ENCODE measurements at places on chromosomes 2 and 18.

DNA sequence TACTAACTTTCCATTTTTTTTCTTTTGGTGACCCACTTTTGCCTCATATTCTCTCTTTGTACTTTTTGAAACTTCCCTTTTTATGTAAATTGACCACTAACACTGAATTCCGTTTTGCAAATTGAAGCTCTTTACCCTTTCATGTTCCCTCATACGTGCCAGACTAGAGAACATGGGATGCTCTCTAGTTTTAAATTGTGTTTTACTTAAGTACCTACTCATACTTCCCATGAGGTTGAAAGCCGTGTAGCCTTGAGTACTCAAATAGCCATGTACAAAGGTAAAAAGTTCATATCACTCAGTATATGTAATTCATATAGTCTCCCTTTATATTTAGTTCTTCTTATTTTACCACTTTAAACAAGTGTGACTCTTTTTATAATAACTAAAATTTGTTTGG, 119.7 kb downstream of the PIK3C3 start:
- DNase-seq = no peak

DNA sequence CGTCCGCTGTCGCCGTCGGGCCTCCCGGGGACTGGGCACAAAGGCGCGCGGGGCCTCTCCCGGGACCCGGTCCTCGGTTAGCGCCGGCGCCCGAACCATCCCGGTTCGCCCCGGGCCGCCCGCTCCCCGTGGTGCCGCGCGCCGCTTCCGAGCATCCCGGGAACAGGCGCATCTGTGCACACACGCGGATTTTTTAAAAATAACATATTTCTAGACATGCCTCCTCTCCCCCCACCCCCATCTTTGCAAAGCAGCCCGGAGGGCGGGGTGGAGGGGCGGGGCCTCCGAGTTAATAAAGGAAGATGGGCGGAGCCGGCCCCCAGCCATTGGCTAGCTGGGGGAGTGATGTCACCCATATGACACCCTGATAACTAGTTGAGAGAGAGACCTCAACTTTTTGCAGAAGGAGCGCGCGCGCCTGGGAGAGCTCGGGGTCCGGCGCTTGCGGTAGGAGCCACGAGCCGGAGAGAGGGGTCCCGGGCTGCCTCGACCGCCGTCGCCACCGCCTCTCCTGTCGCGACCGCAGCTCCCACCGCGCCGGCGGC, at the start of gene SOX11:
SOX11 (plus strand) TSS at position 400 of the 545 bp plus-strand sequence. CDS start 338 bp downstream, outside the sequence.
- no peak for DNase-seq

DNA sequence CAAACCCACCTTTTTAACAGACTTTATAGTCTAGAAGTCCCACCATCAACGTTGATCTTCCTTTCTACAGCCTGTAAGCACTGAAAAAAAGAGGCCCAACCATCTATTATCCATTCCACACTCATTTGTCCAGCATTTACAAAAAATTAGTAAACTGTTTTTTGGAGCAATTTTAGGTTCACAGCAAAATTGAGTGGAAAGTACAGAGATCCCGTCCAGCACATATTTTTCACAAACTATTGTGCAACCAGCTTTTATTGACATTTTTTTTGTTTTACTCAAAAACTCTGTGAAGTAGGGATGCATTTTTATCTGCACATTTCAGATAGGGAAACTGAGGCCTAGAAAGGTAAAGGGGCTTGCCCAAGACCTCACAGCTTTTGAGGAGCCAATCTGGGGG, 68.6 kb downstream of the TNP1 start:
- DNase-seq = no peak

- DNase-seq = no peak
These were observed 396.9 kb upstream of the NXPH2 start for GRCh38 chr2:139177041-139177440.

- no peak for DNase-seq
These were observed 804.7 kb upstream of the PIK3C3 start for GRCh38 chr18:41150316-41150715.

GRCh38 chr2:16227811-16228462, 287.6 kb downstream of the MYCN start:
- DNase-seq = no peak

DNA sequence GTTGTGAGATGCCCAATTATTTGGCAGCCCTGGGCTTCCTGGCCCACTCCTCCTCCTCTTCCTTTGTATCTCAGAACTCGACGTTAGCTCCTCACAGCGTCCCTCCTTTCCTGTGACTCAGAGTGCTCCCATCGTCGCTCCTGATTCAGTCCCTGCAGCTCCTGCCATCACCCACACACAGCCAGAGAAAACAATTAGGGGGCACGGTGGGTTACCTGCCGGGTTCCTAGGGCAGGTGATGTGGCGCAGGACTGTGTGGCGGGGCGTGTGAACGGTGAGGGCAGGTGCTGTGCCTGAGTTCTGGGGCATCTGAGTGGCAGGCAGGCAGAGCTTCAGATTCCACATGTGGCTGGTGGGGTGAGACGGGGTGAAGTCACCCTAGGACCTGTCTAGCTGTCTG, 42.6 kb downstream of the GLI2 start:
- no peak for DNase-seq

DNA sequence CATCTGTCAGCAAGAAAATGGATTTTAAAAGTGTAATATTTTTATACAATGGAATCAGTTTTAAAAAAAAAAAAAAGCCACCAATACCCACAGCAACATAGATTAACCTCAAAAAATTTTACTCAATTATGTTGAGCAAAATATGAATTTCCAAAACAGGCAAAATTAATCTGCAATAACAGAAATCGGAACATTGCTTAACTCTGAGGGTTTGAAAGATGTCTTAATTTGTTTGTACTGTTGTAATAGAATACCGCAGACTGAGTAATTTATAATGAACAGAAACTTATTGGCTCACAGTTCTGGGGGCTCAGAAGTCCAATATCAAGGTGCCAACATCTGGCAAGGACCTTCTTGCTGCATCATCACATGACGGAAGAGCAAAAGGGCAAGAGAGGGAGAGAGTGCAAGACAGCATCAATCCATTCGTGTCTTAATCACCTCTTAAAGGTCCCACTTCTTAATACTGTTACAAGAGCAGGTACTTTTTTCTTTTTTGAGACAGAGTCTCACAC, 31.8 kb upstream of the TNFAIP6 start:
- DNase-seq = no peak

DNA sequence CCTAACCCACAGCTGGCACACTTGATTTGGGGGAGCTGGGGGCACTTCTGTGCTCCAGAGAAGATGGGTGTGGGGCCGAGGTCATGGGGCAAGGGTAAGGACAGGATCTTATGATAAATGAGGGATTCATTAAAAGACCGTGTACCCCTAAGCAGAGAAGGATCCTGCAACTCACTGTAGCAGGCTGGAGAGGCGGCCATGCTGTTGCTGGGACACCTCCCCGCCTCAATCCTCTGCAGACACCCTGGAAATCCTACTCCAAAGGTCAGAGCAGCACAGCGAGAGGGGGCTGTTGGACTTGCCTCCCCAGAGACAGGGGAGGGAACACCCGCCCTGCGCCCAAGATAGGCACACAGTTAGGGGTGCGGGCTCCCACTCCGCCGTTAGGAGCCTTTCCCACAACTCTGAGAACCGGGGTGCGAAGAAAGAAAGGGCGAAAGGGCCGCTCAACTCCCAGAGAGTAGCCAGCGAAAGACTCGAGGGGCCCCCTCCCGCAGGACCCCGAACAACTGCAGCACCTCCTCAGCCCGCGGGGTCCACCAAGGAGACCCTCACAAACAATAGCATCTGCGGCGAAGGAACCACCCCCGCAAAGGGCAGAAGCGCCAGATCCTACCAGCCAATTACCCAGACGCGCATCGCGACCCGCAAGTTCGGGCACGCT, 1.4 kb downstream of the PARD6G start:
- no peak for DNase-seq

DNA sequence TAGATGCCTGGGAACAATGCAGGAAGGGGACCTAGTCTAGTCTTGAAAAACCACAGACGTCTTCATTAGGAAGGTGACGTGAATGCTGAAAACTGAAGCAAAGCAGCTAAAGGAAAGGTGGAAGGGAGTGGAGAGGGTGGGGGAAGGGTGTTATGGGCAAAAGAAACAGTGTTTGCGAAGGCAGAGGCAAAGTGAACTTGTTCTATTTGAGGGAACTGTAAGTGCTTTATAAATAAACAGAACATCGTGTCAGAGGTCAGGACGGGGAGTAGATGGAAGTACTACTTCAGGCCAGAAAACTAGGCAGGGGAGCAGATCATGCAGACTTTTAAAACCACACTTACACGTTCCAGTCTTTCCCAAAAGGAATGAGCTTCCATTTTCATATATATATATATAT, 57.8 kb downstream of the FASTKD2 start:
- no peak for DNase-seq

DNA sequence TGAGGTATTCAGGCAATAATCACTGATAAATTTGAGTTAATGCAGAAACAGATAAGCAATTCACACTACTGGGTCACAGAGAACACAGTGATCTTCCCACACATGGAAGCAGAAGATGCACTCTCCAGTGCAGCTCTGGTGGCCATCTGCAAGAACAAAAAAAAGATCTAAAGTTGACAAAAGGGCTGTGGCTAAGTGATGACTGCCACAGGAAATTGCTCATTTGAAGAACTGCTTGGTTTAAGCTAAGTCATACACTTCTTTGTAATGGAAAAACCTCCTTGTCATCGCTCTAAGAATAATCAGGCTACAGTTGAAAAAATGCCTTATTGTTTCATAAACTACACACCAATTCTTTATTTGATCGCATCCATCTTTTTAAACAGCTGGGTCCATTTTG, 115.1 kb downstream of the DTNB start:
- no peak for DNase-seq

DNA sequence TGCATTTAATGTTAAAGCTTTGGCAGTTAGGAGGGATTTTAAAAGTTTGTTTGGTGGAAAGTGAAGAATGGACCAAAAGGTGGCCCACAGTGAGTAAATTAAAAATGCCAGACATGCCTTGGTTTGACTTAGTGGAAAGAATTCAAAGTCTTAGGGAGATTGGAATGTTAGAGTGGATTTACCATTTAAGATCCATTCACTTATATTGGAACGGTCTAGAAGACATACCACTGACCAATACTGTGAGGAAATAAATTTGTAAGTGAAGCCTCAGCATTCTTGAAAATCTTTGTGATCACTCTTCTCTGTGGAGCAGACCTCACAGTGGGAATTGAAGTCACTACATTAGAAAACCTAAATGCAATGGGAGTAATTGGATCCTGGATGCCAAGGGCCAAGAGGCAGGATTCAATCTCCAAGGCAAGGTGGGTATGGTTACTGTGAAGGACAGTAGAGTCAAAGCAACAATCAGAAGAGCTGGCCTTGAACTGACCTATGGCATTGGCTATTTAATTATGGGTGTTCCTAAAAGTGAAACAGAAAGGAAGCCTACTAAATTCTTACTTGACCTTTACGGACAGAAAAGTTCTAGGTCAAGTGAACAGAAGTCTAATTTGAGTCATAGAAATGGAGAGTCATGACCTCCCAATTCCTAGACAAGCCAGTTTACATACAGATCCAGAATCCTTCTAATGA, 40.2 kb upstream of the VRK2 start:
- no peak for DNase-seq

DNA sequence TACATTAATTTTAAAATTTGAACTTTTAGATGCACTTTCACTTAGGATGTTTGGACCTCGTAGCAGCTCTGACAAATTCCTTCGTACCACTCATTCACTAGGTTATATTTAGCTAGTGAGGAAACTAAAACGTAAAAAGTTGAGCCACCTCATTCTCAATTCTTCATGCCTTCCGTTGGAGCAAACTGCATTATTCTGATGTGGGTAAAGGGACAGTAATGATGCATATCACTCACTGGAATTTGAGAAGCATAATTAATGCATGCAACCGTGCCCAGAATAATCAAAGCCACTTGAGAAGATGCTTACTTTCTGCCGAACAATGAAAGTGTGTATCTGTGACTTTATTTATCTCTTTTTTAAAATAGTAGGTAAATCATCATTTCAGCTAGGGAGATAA, 2.2 kb downstream of the CNOT9 start:
- no peak for DNase-seq

DNA sequence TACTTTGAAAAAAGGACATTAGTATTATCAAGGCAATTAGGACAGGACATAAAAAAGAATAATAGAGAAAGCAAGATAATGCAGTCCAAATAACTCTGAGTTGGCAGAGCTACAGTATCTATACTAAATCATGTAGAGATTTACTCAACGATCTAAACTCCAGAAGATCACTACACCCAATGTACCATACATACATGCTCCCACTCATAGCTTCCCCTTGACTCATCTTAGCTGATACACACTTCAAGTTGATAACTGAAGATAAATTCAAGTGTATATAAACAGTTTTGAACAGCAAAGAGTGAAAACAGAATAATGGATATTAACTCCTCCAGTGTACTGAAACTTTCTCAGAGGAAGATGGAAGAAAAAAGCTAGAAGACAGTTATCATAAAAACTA, 78.5 kb downstream of the SESTD1 start:
- DNase-seq = no peak

GRCh38 chr2:25690058-25690457, 16.7 kb upstream of the DTNB start:
- DNase-seq = no peak

- DNase-seq = no peak
These were observed 36.7 kb downstream of the MTERF4 start for GRCh38 chr2:241065355-241065803.

GRCh38 chr2:112433932-112434730, 686 bp upstream of the RGPD8 start:
- DNase-seq = no peak

DNA sequence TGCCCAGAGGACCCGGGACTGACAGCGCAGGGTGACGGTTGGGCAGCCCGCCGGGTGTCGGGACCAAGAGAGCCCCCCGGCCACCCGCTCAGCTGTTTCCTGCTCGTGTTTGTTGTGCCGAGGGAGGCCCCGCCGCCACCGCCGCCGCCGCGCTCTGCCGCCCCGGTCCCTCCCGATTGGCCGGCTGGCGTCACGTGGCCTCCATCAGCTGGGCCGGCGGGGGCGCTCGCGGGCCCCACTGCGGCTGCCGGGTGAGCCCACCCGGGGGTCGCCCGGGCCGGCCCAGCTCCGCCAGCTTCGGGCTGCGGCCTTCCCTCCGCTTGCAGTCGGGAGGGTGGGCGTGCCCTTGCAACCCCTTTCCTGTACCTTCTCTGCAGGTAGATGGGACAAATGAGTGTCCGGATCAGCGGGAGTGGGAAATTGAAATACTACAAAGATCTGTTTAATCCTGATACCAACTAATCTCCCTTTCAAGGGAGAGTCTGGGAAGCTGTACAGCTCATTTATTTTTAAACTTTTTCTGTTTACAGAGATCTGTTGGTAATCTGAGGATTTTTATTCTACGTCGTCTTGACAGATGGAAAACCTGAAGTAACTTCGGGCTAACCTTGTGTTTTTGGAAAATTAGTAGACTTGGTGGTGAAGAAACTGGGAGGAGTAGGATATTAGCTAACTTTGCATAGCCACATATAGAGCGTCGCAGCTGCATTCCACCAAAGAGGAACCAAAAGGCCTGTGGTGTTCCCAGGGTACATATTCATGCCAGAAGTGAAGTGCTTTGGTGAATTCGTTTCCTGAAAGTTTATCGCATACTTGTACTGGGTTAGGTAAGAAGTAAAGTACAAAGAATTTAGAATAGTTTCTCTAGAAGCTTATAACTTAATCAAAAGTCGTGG, 1.2 kb downstream of the YPEL5 start:
- DNase-seq = peak; percentile 66
